Neuronal stem cell (in vitro differentiated cells): ENCODE measurements at places on chromosomes 4 and X.

DNA sequence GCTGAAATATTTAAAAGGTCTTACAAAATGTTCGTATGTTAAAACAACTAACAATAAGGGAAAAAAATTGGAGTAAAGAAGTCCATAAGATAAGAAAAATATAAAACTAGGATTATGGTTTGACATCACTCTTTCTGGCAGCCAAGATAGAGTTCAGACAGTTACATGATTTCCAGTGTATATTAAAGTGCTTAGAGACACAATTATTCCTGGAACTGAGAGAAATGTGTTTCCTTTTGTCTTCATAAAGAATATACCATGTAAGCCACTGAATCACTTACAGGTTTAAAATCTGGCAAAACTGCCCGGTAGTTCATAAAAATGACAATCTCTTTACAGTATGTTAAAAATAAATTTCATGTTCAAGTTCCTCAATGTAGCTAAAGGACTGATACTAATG is 538.7 kb upstream of the ATOH1 start:
- DNase-seq, result no peak

- no peak for DNase-seq
Measured at GRCh38 chrX:15221321-15221720, 48.6 kb downstream of the ASB9 start.

DNA sequence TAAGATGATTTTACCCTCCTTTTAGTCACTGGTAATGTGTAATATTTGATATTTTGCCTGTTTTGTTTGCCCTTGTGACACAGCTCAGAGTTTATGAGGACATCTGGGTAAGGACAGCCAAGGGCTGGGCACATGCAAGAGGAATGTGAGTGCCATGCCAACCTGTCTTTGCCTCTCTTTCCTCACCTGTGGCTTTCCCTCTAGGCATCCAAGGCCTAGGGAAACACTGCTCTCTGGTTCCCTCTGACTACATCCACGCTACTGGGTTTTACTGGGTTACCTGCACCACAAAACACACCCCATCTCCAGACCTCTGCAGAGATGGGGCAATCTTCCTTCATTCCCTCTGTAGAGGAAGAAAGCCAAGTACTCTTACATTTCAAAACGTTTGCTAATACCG is 7.7 kb downstream of the HPGDS start:
- no peak for DNase-seq

- DNase-seq, result no peak
Measured at GRCh38 chr4:7818399-7818911, 121.2 kb downstream of the AFAP1 start.

DNA sequence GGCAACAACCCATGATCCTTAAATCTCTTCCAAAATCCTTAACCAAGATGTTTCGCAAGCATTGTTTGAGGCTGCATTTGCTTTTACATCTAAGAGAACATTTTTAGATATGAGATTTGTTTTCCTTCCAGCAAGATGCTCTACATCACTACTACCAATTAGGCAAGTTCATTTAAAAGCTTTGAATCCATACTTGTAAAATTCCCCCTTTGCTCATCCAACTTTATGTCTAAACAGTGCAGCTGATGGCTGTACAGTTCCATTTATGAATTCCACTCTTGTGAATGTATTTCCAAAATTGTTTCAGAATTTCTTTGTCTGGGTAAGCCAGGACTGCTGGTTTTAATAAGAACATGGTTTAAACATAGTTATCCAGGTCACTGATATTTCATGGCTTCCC is 31.5 kb downstream of the RAI2 start:
- DNase-seq, result no peak

GRCh38 chr4:71828470-71828869 is 44.6 kb upstream of the GC start:
- no peak for DNase-seq

DNA sequence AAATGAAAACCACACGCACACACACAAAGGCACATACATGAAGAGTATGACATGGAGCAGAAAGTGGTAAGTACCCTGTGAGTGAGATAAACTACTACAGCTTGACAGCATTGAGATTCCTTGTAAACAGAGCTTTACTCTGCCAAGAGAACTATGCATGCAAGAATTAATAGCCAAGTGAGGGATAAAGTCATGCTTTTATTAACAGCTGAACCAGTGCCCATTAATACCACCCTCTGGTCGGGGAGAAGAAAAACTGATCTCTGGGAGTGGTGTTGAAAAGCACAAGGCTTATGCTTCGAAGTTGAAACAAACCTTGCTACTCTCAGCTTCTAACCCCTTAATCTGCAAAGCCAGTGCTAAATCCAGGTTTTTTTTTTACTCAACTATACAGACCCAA is 95.9 kb upstream of the C1QTNF7 start:
- DNase-seq, result no peak

DNA sequence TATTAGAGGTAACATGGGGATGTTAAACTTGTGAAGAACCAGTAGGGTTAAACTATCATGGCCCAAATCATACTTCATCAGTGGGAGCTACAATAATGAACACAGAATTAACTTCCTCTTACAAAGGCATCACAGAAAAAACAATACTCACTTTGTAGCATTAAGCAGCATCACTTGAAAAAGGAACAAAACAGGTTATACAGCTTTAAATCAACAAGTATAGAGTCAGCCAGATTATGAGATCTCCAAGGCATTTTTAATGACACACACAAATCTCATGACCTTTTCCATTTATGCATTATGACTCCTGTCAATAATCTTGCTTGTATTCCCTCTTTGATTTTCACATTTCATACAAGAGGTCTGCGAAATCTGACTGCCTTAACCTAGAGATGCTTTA is 18.3 kb downstream of the FBXL5 start:
- DNase-seq, result no peak

DNA sequence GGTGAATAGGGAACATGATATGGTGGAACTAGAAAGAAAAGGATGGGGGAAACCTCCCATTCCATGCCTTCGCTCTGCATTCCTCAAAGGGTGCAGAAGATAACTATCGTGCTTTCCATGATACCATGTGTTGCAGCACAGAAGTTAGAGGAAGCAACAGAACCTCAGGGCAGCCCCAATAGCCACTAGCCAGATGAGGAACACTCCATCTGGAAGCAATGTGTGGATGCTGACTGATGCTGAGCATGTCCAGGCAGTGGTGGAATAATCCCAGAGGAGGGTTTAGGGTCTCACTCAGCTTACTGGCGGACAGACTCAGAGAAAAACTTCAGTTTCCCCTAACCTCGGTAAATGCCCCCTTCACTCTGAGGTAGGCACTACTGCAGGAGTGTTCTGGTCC is 7.5 kb downstream of the SMIM10 start:
- no peak for DNase-seq

DNA sequence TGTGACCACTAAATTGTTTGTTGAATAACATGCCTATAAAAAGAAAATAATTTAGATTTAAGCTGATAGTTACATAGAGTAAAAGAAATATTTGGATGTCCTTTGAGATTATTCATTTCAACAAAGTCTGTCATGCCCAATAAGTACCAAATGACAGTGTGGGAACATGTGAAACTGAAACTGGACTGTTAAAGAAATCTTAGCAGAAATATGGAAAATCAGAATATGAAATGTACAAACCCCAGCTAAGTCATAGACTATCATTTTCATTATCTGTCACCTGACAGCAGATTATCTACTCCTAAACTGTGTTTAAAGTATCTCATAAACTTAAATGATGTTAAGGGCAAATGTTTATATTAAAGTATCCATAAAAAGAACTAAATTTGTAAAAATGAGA is 437.8 kb upstream of the FAM241A start:
- no peak for DNase-seq

- no peak for DNase-seq
Measured at GRCh38 chr4:162865102-162865501, 301.6 kb downstream of the NAF1 start.

DNA sequence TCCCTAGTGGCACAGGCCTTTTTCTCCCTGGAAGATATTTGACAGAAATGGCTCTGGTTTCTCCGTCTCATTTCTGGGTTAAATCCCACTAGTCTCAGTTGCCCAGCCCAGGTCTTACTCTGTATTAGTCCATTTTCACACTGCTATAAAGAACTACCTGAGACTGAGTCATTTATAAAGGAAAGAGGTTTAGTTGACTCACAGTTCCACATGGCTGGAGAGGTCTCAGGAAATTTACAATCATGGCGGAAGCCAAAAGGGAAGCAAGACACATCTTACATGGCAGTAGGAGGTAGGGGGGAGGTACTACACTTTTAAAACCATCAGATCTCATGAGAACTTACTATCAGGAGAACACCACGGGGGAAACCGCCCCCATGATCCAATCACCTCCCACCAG is 81.9 kb downstream of the FHDC1 start:
- DNase-seq, result no peak

DNA sequence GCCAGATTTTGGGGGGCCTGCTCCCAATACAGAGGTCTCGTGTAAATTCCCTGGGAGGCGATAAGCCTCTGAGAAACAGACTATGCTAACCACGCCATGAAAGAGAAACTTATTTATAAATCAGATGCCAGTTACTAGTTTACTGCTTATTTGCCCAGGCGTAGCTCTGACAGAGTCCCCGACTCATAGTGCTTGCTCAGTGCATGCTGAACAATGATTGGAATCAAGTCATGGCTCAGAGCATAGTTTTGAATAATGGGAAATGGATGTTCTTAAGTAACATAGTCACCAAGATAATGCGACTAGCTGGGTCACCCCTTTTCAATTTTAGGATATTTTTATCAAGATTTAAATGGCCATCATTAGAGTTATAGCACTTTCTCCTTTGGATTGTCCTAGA is 39.9 kb downstream of the HTT start:
- DNase-seq, result no peak

GRCh38 chr4:74555231-74555630 is 110.3 kb downstream of the AREG start:
- DNase-seq, result no peak

DNA sequence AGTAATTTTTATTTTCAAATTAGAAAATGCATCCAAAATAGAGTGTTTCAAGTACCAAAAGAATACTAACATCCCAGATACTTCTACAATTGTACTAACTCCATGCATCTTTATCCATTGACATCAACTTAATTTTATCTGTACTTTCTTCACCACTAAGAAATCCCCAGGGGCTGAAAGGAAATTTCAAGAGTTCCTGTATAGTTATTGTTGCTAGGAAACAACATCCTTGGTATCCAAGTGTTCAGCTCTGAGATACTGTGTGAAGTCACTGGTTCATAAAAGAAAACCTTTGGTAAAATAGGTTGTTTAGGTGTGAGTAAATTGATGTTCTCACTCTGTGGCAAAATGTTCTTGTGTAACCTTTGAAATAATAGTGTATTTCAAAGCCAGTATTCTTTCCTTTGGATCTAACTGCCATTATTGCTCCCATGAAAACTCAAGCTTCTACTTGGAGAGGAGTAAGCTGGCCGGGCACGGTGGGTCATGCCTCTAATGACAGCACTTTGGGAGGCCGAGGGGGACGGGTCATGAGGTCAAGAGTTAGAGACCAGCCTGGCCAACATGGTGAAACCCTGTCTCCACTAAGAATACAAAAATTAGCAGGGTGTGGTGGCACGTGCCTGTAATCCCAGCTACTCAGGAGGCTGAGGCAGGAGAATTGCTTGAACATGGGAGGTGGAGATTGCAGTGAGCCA is 72.9 kb downstream of the COMMD8 start:
- no peak for DNase-seq

DNA sequence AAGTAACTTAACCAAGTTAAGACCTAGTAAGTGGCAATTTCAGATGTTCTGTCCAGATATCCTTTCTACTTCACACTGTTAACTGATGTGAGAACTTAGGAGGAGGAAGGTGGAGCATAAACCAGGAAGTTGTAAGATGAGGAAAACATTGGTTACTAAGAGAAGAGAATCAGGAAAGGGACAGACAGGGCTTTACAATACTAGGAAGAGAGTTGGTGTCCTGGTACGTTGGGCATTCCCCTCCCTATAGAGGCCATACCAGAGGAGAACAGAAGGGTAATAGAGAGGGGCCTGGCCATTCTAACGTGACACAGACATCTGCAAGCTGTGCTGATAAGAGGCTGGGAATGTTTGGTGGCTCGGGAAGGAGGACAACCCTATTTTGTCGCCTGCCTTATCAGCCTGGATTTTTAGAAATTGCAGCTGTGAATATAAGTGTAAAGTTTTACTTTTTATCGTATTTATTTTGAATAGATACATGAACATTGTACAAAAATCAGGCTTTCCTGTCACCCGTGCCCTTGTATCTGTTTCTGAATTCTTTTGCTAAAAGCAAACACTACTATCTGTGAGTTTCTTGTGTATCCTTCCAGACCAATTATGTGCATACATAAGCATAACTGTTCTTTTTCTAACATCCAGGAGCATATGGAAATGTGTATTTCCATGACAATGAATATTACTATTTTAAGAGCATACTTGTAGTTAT is 53.5 kb upstream of the HPRT1 start:
- no peak for DNase-seq

- no peak for DNase-seq
Measured at GRCh38 chrX:151030845-151031244, 47.7 kb downstream of the HMGB3 start.

GRCh38 chr4:158763462-158763861 is 5.4 kb upstream of the FNIP2 start:
- no peak for DNase-seq

GRCh38 chr4:6888506-6889071 is 21.0 kb upstream of the TBC1D14 start:
- DNase-seq, result no peak

DNA sequence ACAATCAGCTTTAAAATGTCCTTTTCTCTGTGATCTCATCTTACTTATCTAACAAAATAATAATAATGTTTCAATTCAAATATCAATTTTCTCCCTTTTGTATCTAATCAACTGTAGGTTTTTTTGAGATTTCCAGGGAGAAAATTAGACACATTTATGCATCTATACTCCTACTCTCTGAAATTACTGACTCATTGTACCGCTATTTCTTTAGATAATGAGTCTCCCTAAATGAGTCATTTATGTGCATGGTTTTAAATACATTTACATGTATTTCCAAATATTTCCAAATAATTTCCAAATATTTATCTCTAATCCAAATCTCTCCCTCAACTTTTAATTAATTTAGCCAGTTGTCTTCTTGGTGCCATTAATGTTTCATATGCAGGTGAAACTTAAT is 621.0 kb downstream of the TECRL start:
- DNase-seq, result no peak

- DNase-seq, result no peak
Measured at GRCh38 chrX:151902813-151903591, 9.7 kb upstream of the MAGEA4 start.

DNA sequence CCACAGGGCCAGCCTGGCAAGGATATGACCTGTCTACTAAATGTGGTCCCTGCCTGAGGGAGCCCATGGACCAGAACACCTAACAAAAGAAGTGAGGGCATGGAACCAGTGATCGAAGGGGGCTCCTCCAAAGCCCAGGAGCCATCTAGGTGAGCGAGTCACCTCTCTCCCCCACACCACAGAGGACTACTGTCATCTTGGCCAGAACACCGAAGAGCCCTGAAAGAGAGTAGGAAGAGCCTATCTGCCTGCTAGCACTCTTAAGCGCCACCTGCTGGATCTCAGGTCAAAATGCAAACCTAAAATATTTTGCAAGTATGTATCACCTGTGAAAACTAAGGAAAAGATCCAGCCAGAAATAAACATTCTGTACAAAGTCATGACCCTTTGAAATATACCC is 137.9 kb upstream of the ZXDB start:
- DNase-seq, result no peak

- DNase-seq, result no peak
Measured at GRCh38 chr4:70405765-70406164, 8.0 kb downstream of the OPRPN start.
